SJCRH30 (cell line): ENCODE measurements at places on chromosomes 5 and 9. TPM values are rescaled to one million over a fixed set of nuclear protein-coding genes. Genes with fewer than 3 reads are reported as not detected.

Gene FAM153A
- total RNA-seq = 0.41 and 0.83 TPM in 2 replicates

Gene NUTM2F
- total RNA-seq = not detected in 2 replicates

Gene TRIM36
- total RNA-seq = 14.9 and 15.3 TPM in 2 replicates

Gene GFM2
- 67.7 and 73.2 TPM in 2 replicates for total RNA-seq

- DNase-seq = no peak
These were observed 618.4 kb downstream of the CDH18 start for GRCh38 chr5:19369561-19369960.

GRCh38 chr5:164191240-164191639, 685.8 kb downstream of the MAT2B start:
- no peak for DNase-seq

GRCh38 chr9:119844431-119844830, 475.2 kb upstream of the BRINP1 start:
- no peak for DNase-seq

GRCh38 chr9:120481248-120481647, 98.7 kb downstream of the CDK5RAP2 start:
- no peak for DNase-seq

DNA sequence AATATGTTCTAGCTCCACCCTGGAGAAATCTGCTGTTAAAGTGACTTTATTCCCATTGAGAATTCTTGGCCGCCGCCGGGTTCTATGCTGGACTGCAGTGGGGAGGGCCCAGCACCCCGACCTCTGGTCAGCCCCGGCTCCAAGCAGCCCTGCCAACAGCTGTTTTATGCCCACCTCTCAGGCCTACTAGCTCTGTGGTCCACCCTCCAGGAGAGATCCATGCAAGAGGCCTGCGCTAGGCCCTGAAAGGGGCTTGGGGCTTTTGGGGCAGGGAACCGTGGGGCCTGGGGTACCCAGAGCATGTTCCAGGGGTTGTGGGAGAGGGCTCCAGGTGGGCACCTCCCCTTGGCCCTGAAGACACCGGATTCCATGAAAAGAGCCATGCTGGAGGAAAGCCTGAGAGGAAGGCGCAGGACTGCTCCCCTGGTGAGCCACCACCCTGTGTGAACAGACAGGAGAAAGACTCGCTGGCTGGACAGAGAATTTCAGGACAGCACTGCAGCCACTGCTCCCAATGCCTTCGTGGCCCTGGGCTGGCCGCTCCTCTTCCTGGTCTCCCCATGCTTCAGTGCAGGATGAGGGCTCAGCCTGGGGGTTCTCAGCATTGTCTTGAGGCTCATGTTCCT, 44.6 kb upstream of the RUFY1 start:
- no peak for DNase-seq

- DNase-seq = no peak
These were observed 42.4 kb upstream of the AIF1L start for GRCh38 chr9:131053896-131054295.

GRCh38 chr5:160171666-160172065, 52.4 kb upstream of the PWWP2A start:
- no peak for DNase-seq

Gene NR4A3
- 0.13 and 0.32 TPM in 2 replicates for total RNA-seq

Gene NLN
- 32.0 and 35.0 TPM in 2 replicates for total RNA-seq

Gene GALNT10
- total RNA-seq = 18.1 and 18.6 TPM in 2 replicates

Gene NRG2
- 0.06 TPM in 1 of 2 replicates, not detected in the other for total RNA-seq

DNA sequence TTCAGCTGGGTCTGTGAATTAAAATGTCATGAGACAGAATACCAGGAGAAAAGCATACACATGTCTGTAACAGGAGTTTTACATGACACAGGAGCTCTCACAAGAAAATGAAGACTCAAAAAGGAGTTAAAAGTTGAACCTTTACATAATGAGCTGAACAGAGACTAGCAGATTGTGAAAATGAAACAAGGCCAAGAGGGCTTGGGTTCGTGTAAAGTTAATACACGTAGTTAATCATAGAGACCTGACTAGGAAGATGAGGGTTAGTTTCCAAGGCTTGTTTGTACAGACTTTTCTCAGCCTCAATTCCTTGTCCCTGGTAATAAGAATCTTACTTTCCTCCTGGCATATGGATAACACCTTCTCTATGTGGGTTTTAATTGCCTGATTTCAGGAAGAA, 1294.0 kb downstream of the MAT2B start:
- DNase-seq = no peak

Gene RANBP3L
- 0.73 and 0.93 TPM in 2 replicates for total RNA-seq

- no peak for DNase-seq
These were observed 213.4 kb downstream of the PRR16 start for GRCh38 chr5:120677481-120677880.

DNA sequence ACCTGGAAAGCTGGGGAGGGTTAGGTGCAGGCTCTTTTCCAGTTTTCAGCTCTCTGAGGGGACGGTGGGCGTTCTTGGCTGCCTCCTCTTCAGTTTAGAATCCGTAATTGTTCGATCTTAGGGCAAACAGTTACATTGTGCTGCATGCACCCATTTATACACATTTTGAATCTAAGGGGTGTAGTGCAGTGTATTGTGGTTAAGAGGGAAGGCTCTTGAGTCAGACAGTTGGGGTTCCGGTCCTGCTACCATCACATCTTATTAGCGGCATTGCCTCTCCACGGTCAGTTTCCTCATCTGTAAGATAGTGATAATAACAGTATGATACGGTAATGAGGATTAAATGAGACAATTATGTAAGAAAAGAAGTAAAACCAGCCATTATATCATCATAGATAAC, 625 bp downstream of the EXOSC2 start:
- DNase-seq = no peak

Gene EQTN
- total RNA-seq = not detected in 2 replicates

Gene FCN1
- not detected in 2 replicates for total RNA-seq
